ENCODE measurements at places on chromosomes 6 and 20. TPM values are rescaled to one million over a fixed set of nuclear protein-coding genes. Genes with fewer than 3 reads are reported as not detected.
A peak's percentile ranks its signal among the peaks of the same experiment; 100 is the strongest.

DNA sequence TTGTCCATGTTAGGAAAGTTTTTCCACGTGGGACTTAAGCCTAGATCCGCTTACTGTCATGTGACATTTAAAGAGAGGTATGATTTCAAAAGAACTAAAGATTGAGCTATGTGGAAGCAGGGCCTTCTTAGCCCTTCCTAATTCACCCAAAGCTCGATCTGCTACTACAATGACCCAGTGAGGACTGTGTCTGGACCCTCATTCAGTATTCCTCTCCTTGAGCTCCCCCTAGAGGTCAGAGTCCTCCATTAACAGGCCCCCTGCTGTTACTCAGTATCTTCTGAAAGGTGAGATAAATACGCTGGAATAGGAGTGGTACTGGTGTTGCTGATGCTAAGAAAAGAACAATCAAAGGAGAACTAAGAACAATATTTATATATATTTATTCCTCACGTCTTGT is 414.0 kb downstream of the GJA1 start:
- H3K27ac ChIP-seq = no peak overlapping the region
- H3K27me3 ChIP-seq = peaks cover 3% of the 10 kb centered on the region
- H3K4me1 ChIP-seq = no peaks in the 10 kb centered on the region

GRCh38 chr20:32742322-32743236 is 688 bp downstream of the COMMD7 start:
- peaks cover 9% of the 10 kb centered on the region for H3K36me3 ChIP-seq
- peak overlapping the region; percentile 97 for H3K4me3 ChIP-seq
- peak; percentile 15 for DNase-seq
- peaks cover 36% of the 10 kb centered on the region for H3K4me1 ChIP-seq
- H3K27ac ChIP-seq = peak overlapping the region; percentile 97
- H3K27me3 ChIP-seq = no peaks in the 10 kb centered on the region

Gene PPP2R5D
- total RNA-seq = 43.4 TPM

GRCh38 chr6:141598487-141598886 is 534.2 kb upstream of the GJE1 start:
- no peak overlapping the region for H3K27ac ChIP-seq
- H3K4me1 ChIP-seq = peaks cover 2% of the 10 kb centered on the region
- no peaks in the 10 kb centered on the region for H3K36me3 ChIP-seq
- H3K27me3 ChIP-seq = peaks cover 8% of the 10 kb centered on the region

GRCh38 chr20:19741924-19742323 is 16.1 kb upstream of the RIN2 start:
- no peak overlapping the region for H3K27ac ChIP-seq
- H3K36me3 ChIP-seq = no peaks in the 10 kb centered on the region
- peaks cover 17% of the 10 kb centered on the region for H3K27me3 ChIP-seq
- H3K4me3 ChIP-seq = no peak overlapping the region
- H3K4me1 ChIP-seq = peaks cover 4% of the 10 kb centered on the region

GRCh38 chr6:56025795-56026194 is 150.4 kb upstream of the BMP5 start:
- no peaks in the 10 kb centered on the region for H3K4me1 ChIP-seq
- H3K27ac ChIP-seq = no peak overlapping the region
- H3K36me3 ChIP-seq = no peaks in the 10 kb centered on the region
- H3K4me3 ChIP-seq = no peak overlapping the region
- H3K27me3 ChIP-seq = no peaks in the 10 kb centered on the region

Gene KIF13A
- not detected for total RNA-seq

DNA sequence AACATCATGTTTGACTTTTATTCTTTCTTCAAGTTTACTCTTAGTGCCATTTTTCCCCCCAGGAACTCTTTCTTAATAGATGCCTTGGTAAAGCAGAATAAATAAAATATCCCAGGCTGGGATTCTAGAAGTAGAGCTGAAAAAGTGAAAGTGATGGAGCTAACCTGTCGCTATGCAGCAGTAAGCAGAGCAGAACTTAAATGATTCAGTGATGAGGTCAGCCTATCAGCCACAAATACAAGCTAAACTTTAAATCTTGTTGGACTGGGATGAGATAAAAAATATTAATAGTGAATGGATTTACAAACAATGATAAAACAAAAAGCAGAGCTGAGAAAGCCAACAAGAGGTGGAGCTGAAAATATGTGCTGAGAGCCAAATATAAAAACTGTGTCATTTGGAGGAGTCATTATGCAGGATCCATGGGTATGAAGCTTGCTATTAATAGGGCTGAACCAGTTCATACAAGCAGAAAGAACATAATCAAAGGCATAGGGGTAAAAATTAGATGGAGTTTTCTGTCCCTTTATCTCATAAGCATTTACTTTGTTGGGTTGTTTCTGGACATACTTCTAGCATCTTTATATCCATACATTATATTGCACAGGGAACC is 877.8 kb downstream of the EPHA7 start:
- no peaks in the 10 kb centered on the region for H3K27me3 ChIP-seq
- H3K4me3 ChIP-seq = no peak overlapping the region
- no peak for DNase-seq
- H3K4me1 ChIP-seq = no peaks in the 10 kb centered on the region
- no peak overlapping the region for H3K27ac ChIP-seq

Gene B3GALT4
- total RNA-seq = 1.8 TPM

DNA sequence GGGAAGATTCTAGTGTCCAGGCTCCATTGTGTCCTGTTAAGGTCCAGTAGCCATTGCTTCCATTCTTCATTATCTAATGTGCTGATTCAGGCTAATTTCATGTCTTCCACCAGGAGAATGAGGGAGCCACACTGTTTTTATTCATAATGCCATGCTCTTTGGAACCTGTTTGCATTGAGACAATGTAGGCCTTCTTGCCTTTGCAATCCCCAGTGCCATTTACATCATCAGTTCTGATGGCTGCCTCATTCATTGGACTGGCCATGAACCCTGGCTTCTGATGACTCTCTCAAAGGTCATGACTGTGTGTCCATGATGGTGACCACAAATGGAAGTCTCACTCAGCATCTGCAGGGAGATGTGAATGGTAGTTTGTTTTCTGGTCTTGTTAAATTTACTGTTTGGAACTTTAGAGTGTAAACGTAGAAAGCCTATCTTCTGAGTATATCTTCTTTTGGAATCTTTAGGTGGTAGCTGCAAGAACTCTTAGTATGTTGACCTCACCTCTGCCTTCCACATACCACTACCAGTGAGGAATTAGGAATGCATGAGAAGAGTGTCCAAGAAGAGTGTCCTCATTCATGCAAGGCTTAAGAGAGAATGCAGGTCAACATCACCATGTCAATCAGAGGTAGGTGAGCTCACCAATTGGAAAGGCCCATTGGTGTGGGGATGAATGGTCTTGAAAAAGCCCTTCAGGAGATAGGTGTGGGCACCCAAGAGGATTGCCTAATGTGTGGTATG is 42.9 kb upstream of the ZFP64 start:
- H3K4me1 ChIP-seq = peaks cover 2% of the 10 kb centered on the region
- H3K27me3 ChIP-seq = peaks cover 3% of the 10 kb centered on the region
- no peak overlapping the region for H3K4me3 ChIP-seq
- H3K27ac ChIP-seq = no peak overlapping the region
- H3K36me3 ChIP-seq = no peaks in the 10 kb centered on the region

GRCh38 chr6:71524201-71524600 is 235.6 kb downstream of the OGFRL1 start:
- no peak overlapping the region for H3K4me3 ChIP-seq
- peaks cover 26% of the 10 kb centered on the region for H3K27me3 ChIP-seq
- no peaks in the 10 kb centered on the region for H3K36me3 ChIP-seq
- no peak for DNase-seq
- H3K27ac ChIP-seq = no peak overlapping the region

GRCh38 chr6:12314751-12315150 is 24.6 kb downstream of the EDN1 start:
- H3K27me3 ChIP-seq = peaks cover 28% of the 10 kb centered on the region
- H3K4me1 ChIP-seq = no peaks in the 10 kb centered on the region
- DNase-seq = no peak
- peaks cover 2% of the 10 kb centered on the region for H3K36me3 ChIP-seq

Data from activated naive CD8-positive, alpha-beta T cell treated with anti-CD3 and anti-CD28 coated beads for 36 hours (primary cell).